ENCODE measurements at places on chromosomes 12 and 14.

DNA sequence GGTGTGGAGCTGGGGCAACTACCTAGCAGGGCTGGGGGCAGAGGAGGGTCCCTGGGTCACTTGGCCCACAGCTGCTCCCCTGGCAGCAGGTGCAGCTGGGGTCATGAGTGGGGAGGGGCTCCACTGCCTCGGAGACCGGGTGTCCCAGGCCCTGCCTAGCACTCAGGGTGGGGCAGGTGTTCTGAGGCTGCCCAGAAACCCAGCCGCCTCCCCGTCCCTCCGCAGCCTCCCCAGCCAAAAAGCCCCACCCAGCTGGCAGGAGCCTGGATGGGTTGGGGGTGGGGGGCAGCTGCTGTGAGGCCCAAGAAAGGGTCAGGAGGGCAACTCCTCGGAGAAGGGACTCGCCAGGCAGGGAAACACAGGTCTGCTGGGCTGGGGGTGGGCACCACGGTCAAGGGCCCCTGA is 11.2 kb downstream of the AHNAK2 start:
- no peak for DNase-seq

DNA sequence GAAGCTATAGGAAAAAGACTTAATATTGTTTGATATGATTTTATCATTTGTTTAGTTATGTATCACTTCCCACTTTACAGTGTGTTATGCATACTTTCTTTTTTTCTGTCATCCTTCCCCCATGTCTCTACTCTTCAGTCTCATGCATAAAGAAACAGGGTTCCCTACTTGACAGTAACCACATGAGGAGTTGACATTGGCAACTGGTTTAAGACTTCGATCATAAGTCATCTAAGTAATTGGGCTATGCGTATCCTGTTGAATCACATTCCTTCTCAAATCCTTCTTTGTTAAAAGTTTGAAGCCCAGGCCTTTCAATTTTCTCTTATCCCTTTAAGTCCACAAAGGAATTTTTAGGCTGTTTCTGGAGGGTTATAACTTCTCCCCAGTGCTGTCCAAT is 358.7 kb downstream of the RAD51B start:
- no peak for DNase-seq

- DNase-seq: no peak
Measured at GRCh38 chr14:53346988-53347387, 193.9 kb upstream of the DDHD1 start.

DNA sequence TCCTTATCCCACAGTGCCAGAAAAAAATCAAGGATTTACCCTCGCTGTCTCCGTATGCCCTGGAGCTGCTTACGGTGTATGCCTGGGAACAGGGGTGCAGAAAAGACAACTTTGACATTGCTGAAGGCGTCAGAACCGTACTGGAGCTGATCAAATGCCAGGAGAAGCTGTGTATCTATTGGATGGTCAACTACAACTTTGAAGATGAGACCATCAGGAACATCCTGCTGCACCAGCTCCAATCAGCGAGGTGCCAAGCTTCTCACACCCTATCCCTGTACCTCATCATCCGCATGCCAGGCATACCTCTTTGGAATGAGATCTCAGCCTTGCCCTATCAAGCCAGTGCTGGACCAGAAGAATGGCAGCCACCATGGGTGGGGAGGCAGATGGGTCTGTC is 19.2 kb downstream of the OAS2 start:
- DNase-seq: no peak

DNA sequence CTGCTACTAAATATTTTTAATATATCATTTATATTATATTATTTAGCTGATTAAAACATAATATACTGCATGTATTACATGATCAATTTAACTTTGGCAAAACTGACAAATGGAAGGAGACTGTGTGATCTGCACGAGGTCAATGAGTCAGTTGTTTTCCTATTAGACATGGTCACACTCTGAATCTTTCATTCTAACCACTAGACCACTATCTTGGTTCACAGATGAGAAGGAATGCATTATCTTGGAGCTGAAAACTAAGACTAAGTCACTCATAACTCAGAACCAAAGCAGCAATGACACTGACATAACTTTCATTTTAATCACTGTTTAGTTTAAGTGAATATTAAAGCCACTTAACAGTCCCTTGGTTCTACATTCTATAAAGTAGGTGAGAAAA is 37.4 kb downstream of the GNPTAB start:
- no peak for DNase-seq

DNA sequence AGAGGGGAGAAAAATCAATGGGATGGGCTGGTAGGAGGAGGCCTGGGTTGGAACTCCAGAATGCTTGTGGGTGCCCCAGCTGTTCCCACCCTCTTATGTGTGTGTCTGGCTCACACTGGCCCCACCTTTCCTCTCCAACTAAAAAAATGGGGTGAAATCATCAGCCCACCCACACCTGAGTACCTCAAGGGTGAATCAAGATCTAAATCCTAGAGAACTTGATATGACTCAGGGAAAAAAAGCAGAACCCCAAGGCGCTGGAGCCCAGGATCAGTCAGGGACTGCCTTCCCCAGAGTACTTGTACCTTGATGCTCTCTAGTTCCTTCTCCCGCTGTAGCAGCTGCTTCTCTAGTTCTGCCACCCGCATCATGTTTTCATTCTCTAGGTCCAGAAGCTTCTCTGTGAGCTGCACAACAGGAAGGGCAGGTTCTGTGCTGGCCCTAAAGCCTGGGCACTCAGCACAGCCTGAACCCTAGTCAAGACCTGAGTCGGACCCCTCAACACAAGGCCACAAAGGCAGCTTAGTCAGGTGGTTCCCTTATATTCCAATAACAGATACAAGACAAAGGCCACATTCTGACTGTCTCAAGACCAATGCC is 29.7 kb downstream of the PRPF40B start:
- no peak for DNase-seq

DNA sequence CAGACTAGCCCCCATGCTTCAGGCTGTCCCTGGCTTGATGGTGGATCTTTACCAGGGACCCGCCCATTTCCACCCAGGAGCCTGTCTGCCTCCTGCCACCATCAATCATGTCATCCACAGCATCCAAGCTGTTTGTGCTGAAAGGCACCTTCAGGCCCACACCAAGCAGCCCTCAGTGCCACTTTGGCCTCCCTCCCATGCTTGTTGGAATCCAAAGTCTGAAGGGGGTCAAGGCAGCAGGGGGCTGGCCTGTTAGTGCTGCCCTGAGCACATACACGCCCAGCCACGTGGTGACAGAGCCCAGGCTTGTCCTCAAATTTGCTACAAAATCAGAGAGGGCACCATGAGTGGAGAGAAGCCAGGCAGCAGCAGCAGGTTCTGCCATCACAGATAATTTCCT is 1146.8 kb downstream of the FSCB start:
- DNase-seq: no peak

DNA sequence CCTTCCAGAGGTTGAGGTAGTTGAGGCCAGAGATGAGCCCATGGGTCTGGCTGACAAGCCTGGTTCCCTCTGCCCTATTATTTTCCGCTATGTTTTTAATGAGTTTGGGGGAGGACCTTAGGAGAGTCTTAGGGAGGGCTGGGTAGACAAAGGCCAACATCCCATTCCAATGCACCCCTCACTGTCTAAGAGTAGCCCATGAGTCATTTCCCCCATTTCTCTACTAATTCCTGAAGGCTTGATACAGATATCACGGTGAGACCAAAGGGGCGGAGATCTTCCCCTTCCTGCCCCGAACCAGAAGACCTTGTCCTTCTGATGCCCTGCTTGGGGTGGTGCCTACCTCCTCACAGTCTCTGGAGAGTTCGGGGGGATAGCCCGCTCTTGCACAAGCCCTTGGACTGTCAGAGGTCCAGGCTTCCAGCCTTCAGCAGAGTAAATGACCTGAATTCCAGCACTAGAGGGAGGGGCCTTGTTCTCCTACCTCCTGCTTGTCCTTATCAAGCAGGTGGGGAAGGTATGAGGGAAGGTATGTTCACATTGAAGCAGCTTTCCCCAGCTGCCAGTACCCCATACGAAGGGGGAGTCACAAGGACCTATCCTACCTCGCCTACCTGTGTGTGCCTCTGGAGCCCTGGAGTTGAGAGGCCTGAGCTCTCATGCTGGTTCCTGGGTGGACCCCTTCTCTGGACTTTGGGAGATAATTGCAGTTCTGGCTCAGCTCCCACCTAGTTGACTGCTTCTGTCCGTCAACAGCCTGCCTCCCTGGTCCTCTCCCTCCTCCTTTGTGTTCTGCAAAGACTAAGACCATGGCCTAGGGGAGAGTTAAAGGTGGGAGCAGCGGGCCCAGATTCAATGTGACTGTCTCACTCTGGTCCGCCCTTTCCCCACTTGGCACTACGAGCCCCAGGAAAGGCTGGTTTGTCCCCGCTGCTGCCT is 3.7 kb downstream of the PSMB11 start:
- DNase-seq: no peak

GRCh38 chr12:108309674-108310312 is 29.3 kb downstream of the CMKLR1 start:
- DNase-seq: no peak

GRCh38 chr12:101564912-101565311 is 29.9 kb upstream of the MYBPC1 start:
- DNase-seq: no peak

DNA sequence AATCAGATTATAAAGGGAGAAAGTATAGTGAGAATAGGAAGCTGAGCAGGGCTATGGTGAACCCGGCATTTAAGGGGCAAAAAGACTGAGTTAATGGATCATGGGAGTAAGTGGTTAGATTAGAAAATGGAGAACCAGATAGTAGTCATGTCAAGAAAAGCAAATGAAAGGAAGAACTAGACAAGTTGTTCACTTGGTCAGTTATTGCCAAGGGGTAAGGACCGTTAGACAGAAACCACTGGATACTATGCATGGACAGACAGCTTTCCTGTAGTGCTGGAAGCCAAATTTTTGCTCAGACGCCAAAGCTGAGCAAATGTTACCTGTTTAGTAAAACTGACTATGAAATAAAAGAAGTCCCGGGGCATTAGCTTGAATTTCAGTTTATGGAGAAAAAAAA is 3.8 kb downstream of the LIMA1 start:
- no peak for DNase-seq

DNA sequence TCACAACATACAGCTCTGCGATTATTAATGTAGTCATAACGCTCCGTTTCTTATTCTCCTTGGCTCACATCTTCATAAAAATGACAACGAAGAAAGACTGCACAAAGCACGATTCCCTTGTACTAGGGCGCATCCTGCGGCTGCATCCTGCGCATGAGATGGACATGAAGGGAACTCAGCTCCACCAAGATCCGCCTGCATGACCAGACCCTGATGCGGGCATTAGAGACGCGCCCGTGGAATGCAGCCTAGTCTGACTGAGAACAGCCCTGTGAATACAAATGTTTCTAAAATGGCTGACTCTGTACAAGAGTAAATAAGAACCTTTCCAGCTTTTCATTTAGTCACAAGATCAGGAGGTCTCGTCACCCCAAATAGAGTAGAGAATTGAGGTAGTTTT is 422.2 kb downstream of the NOVA1 start:
- no peak for DNase-seq

DNA sequence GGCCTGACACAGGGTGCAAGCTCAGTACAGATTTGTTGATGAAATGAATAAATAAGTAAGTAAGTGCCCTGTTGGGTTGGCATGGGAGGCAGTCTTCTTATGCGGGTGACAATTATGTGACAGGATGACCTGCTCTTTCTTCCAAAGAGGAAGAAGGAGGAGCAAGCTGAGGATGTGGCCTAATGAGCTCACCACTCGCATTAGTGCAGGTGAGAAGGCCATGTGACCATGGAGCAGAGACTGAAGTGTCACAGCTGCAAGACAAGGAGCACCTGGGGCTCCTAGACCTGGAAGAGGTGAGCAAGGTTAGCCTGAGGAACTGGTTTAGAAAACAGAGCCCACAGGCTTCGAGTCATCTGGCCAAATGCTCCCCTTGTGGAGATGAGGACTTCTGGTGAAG is 34.9 kb downstream of the LRTM2 start:
- no peak for DNase-seq

- no peak for DNase-seq
Measured at GRCh38 chr14:25097120-25097519, 47.2 kb upstream of the STXBP6 start.

DNA sequence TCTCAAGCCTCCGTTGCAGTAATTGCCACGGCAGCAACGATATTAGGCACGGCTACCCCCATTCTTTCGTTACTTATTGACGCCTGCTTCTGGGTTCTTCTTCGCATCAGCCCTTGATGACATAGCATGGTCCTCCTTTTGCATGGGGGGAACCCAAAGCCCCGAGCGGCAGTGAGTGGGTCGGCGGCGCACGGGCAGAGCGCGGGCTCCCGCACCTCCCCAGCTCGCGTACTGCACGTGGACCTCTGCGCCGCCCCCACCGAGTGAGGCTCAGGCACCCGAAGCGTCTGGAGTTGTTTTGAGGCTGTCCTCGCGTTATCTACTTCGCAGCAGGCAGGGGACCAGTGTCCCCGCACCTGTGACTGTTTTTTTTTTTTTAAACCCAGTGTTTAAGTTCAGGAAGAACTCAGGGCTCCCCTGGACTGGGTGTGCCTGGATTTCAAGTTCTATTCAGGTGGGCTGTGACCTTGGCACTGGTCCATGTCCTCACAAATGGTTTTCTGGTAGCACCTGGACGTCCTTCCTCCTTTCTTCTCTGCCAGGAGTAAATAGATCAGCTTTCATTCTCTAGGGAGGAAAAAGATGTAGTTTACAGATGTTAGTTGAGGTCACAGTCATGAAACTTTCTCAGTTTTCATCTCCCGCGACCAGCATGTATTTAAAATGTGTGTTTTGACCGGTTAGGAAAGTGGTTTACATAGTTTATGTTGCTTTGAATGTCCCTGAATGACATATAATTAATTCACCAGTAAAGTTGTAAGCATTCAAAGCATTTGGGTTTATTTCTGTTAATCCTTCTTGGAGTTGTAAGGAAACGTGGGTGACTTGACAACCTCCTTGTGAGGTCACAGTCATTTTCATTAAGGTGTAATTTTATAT is 1.4 kb upstream of the FOXN4 start:
- no peak for DNase-seq

DNA sequence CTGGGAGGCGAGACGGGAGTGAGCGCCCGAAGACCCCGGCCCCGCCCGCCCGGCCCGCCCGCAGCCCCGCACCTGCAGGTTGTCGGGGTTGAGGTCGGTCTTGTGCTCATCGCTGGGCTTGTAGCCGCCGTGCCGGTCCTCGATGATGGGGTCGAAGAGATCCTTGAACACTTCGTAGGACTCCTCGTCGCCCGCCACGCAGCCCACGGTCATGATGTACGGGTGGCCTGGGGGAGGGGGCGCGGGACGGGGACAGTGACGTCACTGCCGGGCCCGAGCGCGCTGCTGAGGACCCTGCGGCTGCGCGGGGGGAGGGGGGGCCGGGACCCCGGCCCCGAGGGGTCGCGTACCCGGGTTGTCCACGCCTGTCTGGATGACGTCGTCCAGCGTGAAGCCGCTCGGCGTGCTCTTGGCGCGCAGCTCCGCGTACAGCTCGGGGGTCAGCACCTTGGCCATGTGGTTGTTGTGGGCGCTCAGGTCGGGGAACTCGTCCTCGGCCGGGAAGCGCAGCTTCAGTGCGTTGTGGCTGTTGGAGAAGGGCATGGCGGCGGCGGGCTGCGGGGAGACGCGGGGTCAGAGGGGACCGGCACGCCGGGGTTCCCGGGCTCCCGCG is 573 bp downstream of the CKB start:
- DNase-seq: no peak

DNA sequence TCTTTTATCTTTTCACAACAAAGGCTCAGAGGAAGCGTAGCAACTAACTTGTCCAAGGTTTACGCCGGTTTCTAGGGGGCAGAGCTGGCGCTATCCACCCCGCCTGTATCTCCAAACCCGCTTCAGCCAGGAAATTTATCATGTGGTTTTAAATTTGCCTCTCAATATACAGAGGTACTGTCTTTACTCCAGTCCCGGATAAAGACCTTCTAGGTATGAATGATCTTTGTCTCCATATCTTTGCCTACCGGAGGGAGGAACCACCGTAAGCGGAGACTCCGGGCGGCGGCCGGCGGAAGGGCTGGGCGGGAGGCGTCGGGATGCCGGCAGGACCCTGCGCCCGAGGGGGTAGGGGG is 693 bp upstream of the RIMKLB start:
- DNase-seq: no peak

GRCh38 chr14:36773558-36773957 is 111.9 kb downstream of the PAX9 start:
- DNase-seq: no peak
